ENCODE measurements at places on chromosomes 12 and 14.

- peak; percentile 53 for DNase-seq
These were observed 34.6 kb downstream of the SPRING1 start for GRCh38 chr12:116703214-116703795.

DNA sequence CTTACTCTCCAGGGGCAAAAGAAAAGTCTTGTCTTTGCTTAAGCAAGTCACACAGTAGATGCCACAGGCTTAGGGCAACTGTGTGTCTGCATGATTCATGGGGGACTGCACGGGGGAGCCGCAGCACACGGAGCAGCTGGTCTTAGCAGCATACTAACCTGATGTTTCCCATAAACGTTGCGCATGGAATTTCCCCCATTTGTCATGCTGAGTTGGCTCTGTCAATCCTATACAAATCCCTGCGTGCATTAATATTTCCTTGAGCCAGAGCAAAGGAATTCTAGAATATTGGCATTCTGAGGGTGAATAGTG lies 71.2 kb downstream of the SAMD4A start:
- no peak for DNase-seq

DNA sequence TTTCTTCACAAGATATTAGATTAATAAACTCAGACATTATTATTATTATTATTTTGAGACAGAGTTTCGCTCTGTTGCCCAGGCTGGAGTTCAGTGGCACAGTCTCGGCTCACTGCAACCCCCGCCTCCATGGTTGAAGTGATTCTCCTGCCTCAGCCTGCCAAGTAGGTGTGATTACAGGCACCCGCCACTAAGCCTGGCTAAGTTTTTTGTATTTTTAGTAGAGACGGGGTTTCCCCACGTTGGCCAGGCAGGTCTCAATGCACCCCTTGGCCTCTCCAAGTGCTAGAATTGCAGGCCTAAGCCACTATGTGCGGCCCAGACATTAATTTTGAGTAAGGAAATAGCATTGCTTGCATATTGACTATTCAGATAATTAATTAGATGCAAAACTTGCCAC lies 554.9 kb upstream of the LRFN5 start:
- no peak for DNase-seq

DNA sequence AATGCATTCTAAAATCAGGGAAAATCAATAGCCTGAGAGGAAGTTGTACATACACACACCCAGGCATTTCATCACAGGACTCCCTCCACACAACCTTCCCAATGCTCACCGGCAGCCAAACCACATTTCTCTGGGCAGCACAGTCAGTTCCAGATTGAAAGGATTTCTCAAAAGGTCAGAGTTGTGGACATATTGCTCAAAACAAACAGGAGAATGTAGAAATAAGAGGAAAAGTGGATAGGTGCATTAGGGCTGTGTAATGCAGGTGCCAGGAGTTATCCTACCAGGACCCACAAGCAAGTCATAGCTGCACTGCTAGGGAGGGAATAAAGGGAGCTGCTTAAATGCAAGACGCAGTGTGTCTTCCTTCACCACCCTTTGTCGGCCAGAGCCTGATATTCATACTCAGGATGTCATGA lies 62.9 kb downstream of the GCH1 start:
- DNase-seq, result no peak

DNA sequence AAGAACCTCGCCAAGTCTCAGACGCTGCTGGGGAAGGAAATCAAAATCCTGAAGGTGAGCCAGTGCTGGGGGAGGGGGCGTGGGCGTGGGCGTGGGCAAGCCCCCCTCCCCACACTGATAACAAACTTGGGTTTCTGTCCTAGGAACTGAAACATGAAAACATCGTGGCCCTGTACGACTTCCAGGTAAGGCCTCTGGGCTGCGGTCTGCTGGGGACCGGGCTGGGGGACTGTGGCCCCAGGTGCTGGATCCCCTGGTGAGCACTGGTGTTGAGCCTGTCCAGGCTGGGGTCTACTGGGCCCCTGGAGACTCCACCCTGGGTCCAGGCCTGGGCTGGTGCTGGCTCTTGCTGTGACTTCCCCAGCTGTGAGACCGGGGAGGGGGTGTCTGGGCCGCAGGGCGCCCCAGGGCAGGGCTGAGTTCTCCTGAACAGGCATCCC lies 1.2 kb downstream of the ULK1 start:
- no peak for DNase-seq
